ENCODE measurements at places on chromosomes 3 and 15.
A peak's percentile ranks its signal among the peaks of the same experiment; 100 is the strongest.

GRCh38 chr3:66162766-66163165, 58.0 kb upstream of the SLC25A26 start:
- no peak for DNase-seq
- H3K4me1 ChIP-seq: no peaks in the 10 kb centered on the region
- no peaks in the 10 kb centered on the region for H3K36me3 ChIP-seq
- no peak overlapping the region for H3K27ac ChIP-seq

DNA sequence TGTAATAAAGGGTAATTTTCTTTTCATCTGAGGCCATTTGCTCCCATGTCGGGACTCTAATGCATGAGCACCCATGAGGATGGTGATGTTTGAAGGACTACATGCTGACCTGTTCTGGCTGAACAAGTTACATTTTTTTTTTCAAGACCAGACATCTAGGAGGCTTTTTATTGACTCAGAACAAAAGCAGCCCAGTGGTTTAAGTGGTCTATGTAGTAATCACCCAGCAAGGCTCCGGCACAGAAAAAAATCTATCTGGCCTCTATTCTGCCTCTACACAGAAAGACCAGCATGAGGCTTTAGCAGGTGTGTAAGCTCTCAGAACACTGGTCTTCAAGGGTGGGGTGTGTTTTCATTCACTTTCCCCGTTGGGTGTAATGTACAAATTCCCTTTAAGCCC, 95.1 kb upstream of the ZBED2 start:
- peaks cover 5% of the 10 kb centered on the region for H3K4me1 ChIP-seq
- H3K27me3 ChIP-seq: no peaks in the 10 kb centered on the region
- H3K4me3 ChIP-seq: no peak overlapping the region
- H3K36me3 ChIP-seq: no peaks in the 10 kb centered on the region
- H3K27ac ChIP-seq: no peak overlapping the region

DNA sequence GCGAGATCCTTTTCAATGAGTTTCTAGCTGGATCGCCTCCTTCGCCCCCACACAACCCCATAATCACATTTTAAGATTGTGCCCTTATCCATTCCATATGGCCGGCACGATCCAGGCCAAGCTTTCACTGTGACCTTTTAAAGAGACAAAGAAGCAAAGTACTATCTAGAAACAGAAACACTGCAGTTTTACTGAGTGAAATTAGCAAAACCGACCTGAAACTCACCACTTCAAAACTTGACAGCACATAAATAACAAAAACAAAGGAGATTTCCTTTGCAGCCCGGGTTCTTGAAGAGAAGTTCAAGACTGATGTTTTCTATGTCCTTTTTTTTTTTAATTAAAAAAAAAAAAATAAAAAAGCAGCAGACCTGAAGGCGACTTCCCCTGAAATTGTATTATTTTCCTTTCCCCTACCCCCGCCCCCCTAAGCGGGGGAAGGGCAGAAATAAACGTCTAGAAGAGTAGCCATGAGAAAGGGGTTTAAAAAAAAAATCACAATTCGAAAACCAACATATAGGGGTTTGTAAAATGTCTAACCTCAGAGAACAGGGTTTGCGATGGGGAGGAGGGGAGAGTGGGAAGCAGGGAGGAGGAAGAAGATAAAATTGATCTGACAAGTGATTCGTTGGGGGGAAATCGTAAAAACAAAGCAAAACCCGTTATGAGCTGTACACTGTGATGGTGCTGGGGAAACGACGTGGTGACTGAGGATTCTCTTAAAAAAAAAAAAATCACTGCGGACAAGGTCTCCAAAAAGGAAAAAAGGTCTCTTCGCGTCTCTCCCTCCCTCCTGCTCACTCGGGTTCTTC, 1.5 kb downstream of the SATB1 start:
- peaks cover 18% of the 10 kb centered on the region for H3K4me1 ChIP-seq
- DNase-seq: peak; percentile 54
- H3K4me3 ChIP-seq: peak overlapping the region; percentile 72
- H3K36me3 ChIP-seq: no peaks in the 10 kb centered on the region

- no peak overlapping the region for H3K27ac ChIP-seq
- no peaks in the 10 kb centered on the region for H3K36me3 ChIP-seq
- H3K27me3 ChIP-seq: no peaks in the 10 kb centered on the region
- H3K4me1 ChIP-seq: no peaks in the 10 kb centered on the region
Measured at GRCh38 chr15:70863450-70864218, 9.7 kb upstream of the LARP6 start.

GRCh38 chr3:49427586-49427985, 1.5 kb downstream of the NICN1 start:
- no peak overlapping the region for H3K4me3 ChIP-seq
- DNase-seq: no peak
- H3K36me3 ChIP-seq: no peaks in the 10 kb centered on the region
- peaks cover 5% of the 10 kb centered on the region for H3K4me1 ChIP-seq
- H3K27me3 ChIP-seq: no peaks in the 10 kb centered on the region

GRCh38 chr3:11379824-11380701, 107.9 kb downstream of the ATG7 start:
- no peak overlapping the region for H3K27ac ChIP-seq
- H3K27me3 ChIP-seq: no peaks in the 10 kb centered on the region
- DNase-seq: no peak
- no peaks in the 10 kb centered on the region for H3K36me3 ChIP-seq
- H3K4me3 ChIP-seq: no peak overlapping the region

DNA sequence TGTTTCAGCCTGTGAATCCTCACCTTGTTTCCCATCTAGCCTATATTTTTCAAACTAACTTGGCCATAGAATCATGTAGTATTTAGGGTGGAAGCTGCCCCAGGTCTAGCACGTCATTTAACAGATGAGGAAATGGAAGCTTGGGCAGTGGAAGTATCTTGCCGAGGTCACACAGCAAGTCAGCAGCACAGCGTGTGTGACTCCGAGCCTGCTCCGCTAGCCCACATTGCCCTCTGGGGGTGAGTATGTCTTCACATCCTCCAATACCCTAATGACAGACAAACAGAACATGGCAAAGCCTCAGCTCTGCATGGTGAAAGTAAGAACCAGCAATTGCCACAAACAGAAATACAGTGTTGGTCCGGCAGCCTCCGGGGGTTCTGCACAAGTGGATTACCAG, 2.2 kb upstream of the CCR5 start:
- peaks cover 8% of the 10 kb centered on the region for H3K4me1 ChIP-seq
- no peaks in the 10 kb centered on the region for H3K27me3 ChIP-seq
- no peak for DNase-seq
- no peaks in the 10 kb centered on the region for H3K36me3 ChIP-seq
- no peak overlapping the region for H3K27ac ChIP-seq
- no peak overlapping the region for H3K4me3 ChIP-seq

- H3K4me1 ChIP-seq: no peaks in the 10 kb centered on the region
- H3K27ac ChIP-seq: no peak overlapping the region
- H3K4me3 ChIP-seq: no peak overlapping the region
- H3K36me3 ChIP-seq: no peaks in the 10 kb centered on the region
- no peak for DNase-seq
Measured at GRCh38 chr3:64462203-64462602, 225.6 kb downstream of the ADAMTS9 start.

GRCh38 chr3:190356246-190356645, 31.7 kb upstream of the CLDN16 start:
- H3K27ac ChIP-seq: no peak overlapping the region
- H3K36me3 ChIP-seq: no peaks in the 10 kb centered on the region
- DNase-seq: no peak
- no peaks in the 10 kb centered on the region for H3K4me1 ChIP-seq

- H3K4me3 ChIP-seq: peak overlapping the region; percentile 24
- peak overlapping the region; percentile 61 for H3K27ac ChIP-seq
- H3K4me1 ChIP-seq: peaks cover 59% of the 10 kb centered on the region
- no peaks in the 10 kb centered on the region for H3K27me3 ChIP-seq
- DNase-seq: peak; percentile 56
Measured at GRCh38 chr3:143171141-143171980, 51.8 kb downstream of the CHST2 start.

DNA sequence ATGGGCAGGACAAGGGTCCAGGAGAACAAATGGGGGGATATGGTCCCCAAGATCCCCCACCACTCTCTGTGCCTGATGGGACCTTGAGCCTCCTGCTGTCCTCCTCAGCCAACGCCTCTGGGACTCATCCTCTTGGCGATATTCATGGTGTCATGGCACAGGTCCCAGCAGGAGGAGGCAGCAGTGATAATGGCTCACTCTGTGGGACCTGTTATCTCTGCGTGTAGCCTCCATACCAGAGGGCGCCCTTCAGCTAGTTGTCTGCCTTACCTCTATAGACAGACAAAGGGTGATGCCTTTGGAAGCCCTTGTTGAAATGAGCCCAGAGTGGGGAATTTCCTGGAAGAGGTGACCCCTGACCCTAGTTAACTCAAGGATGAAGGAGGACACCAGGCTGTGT, 7.4 kb downstream of the ZBTB47 start:
- no peak overlapping the region for H3K4me3 ChIP-seq
- no peaks in the 10 kb centered on the region for H3K4me1 ChIP-seq
- H3K27me3 ChIP-seq: no peaks in the 10 kb centered on the region
- no peaks in the 10 kb centered on the region for H3K36me3 ChIP-seq

- no peaks in the 10 kb centered on the region for H3K4me1 ChIP-seq
- H3K4me3 ChIP-seq: no peak overlapping the region
- H3K27me3 ChIP-seq: no peaks in the 10 kb centered on the region
Measured at GRCh38 chr15:93861956-93862741, 369.2 kb upstream of the MCTP2 start.

- H3K27ac ChIP-seq: no peak overlapping the region
- H3K4me1 ChIP-seq: peaks cover 9% of the 10 kb centered on the region
- no peaks in the 10 kb centered on the region for H3K27me3 ChIP-seq
- no peak overlapping the region for H3K4me3 ChIP-seq
Measured at GRCh38 chr15:38257676-38258075, 5.0 kb downstream of the SPRED1 start.

GRCh38 chr15:25862472-25863110, 536 bp downstream of the ATP10A start:
- DNase-seq: peak; percentile 65
- H3K4me3 ChIP-seq: peak overlapping the region; percentile 88
- peaks cover 15% of the 10 kb centered on the region for H3K4me1 ChIP-seq
- peak overlapping the region; percentile 86 for H3K27ac ChIP-seq
- no peaks in the 10 kb centered on the region for H3K27me3 ChIP-seq

- H3K27me3 ChIP-seq: no peaks in the 10 kb centered on the region
- no peak overlapping the region for H3K4me3 ChIP-seq
- no peaks in the 10 kb centered on the region for H3K36me3 ChIP-seq
- DNase-seq: no peak
Measured at GRCh38 chr3:151037746-151038477, 47.6 kb upstream of the MED12L start.

GRCh38 chr15:28904541-28905315, 19.0 kb downstream of the APBA2 start:
- no peaks in the 10 kb centered on the region for H3K36me3 ChIP-seq
- H3K4me3 ChIP-seq: no peak overlapping the region
- H3K27ac ChIP-seq: no peak overlapping the region
- H3K4me1 ChIP-seq: no peaks in the 10 kb centered on the region
- no peaks in the 10 kb centered on the region for H3K27me3 ChIP-seq

GRCh38 chr15:39504808-39505207, 76.1 kb upstream of the THBS1 start:
- no peak overlapping the region for H3K27ac ChIP-seq
- no peak overlapping the region for H3K4me3 ChIP-seq
- DNase-seq: no peak
- no peaks in the 10 kb centered on the region for H3K36me3 ChIP-seq
- H3K27me3 ChIP-seq: no peaks in the 10 kb centered on the region

DNA sequence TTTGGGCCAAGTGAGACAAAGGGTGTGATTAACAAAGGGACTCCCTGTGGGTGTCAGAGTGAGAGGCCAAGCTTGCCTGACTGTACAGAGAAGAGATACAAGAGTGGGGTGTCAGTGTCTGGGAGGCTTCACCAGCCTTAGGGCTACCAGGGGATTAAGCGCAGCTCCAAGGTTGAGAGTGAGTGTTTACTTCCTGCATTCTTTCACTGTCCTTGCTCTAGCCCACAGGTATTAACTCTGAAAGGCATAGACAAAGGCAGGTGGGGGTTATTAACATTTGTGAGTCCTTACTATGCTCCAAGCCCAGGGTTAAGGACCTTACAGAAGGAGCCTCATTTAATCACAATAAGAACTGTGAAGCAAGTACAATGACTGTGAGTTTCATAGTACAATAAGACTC, 107.6 kb downstream of the IL20RB start:
- no peaks in the 10 kb centered on the region for H3K27me3 ChIP-seq
- no peak overlapping the region for H3K27ac ChIP-seq
- H3K36me3 ChIP-seq: no peaks in the 10 kb centered on the region
- H3K4me3 ChIP-seq: no peak overlapping the region
- no peaks in the 10 kb centered on the region for H3K4me1 ChIP-seq

DNA sequence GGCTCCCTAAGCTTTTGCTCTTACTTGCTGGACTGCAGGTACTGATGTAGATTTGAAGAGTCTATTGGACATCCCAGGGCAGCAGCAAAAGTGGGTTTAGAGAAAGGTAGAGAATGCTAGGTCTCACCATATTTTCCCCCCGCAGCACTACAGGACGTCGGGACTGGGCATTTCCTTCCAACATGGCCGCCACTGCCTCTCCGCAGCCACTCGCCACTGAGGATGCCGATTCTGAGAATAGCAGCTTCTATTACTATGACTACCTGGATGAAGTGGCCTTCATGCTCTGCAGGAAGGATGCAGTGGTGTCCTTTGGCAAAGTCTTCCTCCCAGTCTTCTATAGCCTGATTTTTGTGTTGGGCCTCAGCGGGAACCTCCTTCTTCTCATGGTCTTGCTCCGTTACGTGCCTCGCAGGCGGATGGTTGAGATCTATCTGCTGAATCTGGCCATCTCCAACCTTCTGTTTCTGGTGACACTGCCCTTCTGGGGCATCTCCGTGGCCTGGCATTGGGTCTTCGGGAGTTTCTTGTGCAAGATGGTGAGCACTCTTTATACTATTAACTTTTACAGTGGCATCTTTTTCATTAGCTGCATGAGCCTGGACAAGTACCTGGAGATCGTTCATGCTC, 11.2 kb downstream of the CYP8B1 start:
- no peaks in the 10 kb centered on the region for H3K27me3 ChIP-seq
- H3K36me3 ChIP-seq: no peaks in the 10 kb centered on the region
- H3K4me1 ChIP-seq: no peaks in the 10 kb centered on the region
- no peak for DNase-seq

GRCh38 chr3:18723206-18723810, 298.2 kb upstream of the SATB1 start:
- no peak overlapping the region for H3K4me3 ChIP-seq
- no peaks in the 10 kb centered on the region for H3K36me3 ChIP-seq
- H3K4me1 ChIP-seq: peaks cover 54% of the 10 kb centered on the region

GRCh38 chr3:132840201-132840700, 118.0 kb upstream of the NPHP3 start:
- H3K4me3 ChIP-seq: no peak overlapping the region
- DNase-seq: no peak
- no peaks in the 10 kb centered on the region for H3K4me1 ChIP-seq
- H3K27ac ChIP-seq: no peak overlapping the region
- no peaks in the 10 kb centered on the region for H3K27me3 ChIP-seq
